RPMI7951 (cell line): ENCODE measurements at places on chromosomes 7 and 10. TPM values are rescaled to one million over a fixed set of nuclear protein-coding genes. Genes with fewer than 3 reads are reported as not detected.

DNA sequence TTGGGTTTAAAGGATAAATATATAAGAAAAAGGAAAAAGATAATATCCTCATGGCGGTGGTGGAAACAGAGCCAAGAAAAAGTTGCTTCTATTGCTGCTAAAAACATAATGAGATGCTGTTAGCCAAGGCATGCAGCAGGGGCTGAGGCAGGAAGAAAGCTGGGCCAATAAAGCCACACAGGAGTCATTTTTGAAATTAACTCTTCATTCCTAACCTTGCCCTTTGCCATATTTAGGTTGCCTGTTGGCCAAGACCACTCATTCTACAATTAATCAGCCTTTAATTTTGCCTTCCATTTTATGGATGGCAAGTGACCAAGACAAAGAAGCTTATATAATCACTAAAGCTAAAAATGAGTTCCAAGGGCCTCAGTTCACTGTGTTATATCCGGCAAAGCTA lies 58.2 kb downstream of the ARMH3 start:
- no peak for DNase-seq

- DNase-seq, result no peak
These were observed 134.2 kb downstream of the IQUB start for GRCh38 chr7:123400196-123400595.

GRCh38 chr7:151188252-151188542 lies 1.1 kb upstream of the ASB10 start:
- no peak for DNase-seq

Gene SPAM1
- total RNA-seq, result not detected in 2 replicates

Gene PIP
- not detected in 2 replicates for total RNA-seq

Gene INSYN2A
- under 0.01 TPM in 1 of 2 replicates, not detected in the other for total RNA-seq

Gene C10orf53
- not detected in 2 replicates for total RNA-seq
